Stimulated activated CD4-positive, alpha-beta T cell treated with anti-CD3 and anti-CD28 coated beads, Interleukin-2, amount 100 ng/mL, for 24 hours (primary cell): ENCODE measurements at places on chromosomes 11 and 22.
A peak's percentile ranks its signal among the peaks of the same experiment; 100 is the strongest.

- peak; percentile 87 for DNase-seq
These were observed 464 bp upstream of the ANKRD13D start for GRCh38 chr11:67288452-67289225.

DNA sequence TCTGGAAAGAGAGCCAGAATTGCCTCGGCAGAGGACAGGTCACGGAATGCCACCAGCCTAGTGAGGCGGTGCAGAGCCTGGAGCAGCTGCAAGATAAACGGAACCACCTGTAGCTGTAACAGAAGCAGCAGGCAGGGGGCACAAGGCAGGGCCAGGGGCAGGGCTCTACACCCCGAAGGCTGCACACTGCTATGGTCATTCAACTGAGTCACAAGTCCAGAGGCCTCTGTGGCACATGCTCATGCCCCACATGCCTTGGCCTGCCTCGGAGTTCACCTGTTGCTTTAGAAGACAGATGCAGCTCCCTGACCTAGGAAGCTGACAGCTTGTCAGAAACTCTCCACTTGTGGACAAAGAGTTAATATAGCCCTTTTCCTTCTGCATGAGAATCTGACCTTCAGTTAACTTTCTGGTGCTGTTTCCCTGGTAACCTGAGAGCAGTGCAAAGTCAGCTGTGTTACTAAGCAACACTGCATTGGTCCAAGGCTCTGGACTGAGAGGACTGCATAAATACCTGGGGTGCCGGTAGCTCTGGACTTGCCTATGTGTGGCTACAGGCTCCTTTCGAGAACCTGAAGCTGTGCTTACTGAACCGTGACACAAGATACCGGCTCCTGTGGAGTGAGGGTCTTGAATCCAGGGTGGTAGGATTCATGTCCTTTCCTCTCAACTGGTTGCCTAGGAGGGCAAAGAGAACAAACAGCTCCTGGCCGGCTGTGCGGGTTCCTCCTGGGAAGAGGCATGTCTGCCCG lies 10.5 kb downstream of the COMMD9 start:
- no peak for DNase-seq

DNA sequence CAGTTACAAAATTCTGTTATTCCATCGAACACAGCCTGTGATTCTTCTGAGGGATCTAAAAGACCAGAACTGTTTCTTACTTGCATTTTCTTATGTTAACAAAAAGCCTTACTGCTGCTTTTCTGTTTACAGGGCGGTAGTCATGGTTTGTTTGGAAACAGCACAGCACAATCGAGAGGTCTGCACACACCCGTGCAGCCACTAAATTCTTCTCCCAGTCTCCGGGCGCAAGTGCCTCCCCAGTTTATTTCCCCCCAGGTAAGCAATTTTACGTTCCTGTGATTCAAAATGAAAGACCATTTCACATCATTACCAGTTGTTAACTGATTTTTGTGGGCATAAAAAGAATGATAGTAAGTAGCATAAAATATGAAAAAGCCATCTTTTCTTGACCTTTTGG lies 60.8 kb upstream of the ADSL start:
- no peak for DNase-seq

- DNase-seq, result no peak
These were observed 204.2 kb downstream of the GRM5 start for GRCh38 chr11:88861618-88862017.

DNA sequence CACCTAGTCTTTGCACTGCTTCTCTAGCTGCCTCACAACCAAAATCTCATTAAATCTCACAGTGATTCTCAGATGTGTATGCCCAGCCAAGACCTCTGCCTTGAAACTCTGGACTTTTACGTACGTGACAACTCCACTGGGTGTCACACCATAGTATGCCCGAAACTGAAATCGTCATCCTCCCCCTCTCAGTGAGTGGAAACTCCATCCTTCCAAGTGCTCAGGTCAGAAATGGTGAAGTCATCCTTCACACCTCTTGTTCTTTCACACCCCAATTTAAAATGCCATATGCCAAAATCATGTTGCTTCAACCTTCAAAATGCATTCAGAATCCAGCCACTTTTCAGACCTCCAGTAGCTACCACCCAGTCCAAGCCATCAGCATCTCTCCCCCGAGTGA lies 42.5 kb downstream of the SFI1 start:
- peak; percentile 28 for DNase-seq

DNA sequence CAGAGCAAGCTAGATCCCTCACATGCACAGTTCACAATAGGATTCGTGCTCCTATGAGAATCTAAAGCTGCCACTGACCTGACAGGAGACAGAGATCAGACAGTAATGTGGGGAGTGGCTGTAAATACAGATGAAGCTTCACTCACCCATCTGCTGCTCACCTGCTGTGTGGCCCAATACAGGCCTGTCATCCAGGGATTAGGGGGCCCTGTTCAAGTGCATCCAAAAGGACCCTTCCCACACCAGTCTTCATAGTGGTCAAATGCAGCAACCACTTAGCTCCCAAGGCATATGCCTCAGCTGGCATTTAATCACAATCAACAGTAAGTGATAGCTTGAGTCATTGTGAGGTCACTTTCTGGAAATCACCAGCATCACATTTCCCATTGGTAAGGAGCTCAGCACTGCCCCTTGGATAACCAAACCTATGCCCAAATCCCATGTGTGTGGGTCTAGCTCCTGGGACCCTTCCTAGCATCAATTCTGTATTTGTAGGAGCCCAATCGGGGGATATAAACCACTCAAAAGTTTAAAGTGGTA lies 65.6 kb downstream of the OR4C45 start:
- DNase-seq, result no peak

- no peak for DNase-seq
These were observed 33.2 kb upstream of the ZBTB16 start for GRCh38 chr11:114026355-114026754.

DNA sequence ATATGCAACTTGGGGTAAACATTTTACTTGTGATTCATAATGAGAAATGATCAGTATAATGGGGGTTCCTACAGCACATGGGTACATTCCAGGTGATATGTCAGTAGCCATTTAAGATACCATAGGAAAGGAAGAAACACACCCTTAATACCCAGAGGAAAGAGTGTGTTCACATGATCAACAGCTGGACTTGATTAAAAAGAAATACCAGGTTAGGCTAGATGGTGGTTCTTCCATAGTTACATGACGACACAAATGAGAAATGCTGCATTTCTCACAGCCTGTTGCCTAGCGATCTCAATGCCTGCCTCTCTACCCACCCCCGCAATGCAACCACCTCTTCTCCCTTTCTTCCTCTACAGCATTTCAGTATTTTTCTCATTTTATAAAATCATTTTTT lies 96.8 kb downstream of the TTC28 start:
- no peak for DNase-seq

DNA sequence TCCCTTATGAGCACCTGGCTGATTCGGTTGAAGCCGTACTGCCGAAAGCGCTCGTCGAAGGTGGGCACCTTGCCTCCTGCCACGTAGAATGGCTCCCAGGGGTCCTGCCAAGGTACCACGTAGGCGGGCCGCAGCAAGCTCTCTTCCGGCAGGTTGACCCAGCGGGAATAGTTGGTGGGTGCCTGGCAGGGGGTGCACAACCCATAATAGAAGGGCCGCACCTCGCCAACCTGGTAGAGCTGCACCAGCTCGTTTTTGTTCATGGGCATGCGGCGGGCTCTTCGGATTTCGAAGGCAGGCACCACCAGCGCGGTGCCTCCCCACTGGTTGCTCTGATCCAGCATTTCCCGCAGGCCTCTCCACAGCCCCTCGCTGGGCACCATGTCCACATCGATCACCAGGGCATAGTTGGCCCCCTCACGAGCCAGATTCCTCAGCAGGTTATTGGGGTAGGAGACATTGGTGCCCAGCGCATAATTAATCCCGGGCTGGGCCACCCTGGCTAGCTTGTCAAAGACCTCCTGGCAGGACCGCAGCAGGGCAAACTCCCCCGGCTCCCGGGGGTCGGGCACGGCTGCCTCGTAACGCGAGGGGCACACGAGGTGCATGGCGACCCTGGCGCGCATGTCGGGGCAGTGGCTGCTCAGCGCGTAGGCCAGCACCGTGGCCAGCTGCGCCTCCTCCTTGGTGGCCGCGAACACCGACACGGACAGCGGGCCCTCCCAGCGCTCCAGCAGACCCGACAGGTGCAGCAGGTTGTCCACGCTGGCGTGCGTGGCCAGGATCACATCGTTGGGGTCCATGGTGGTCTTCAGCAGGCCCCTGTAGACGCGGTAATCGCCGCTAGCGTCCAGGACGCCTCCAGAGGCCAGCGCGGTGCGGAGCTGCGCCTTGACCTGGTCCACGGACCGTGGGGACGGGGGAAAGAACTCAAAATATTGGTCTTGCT lies 679 bp downstream of the B4GAT1 start:
- no peak for DNase-seq
